ENCODE measurements at places on chromosomes 13 and 19.
A peak's percentile ranks its signal among the peaks of the same experiment; 100 is the strongest.

- DNase-seq, result no peak
Measured at GRCh38 chr13:34993470-34993869, 51.4 kb downstream of the NBEA start.

- peak; percentile 23 for DNase-seq
Measured at GRCh38 chr13:51444922-51445321, 7.9 kb downstream of the INTS6 start.

GRCh38 chr19:11639602-11640471, 42.6 kb downstream of the ZNF627 start:
- DNase-seq, result no peak

DNA sequence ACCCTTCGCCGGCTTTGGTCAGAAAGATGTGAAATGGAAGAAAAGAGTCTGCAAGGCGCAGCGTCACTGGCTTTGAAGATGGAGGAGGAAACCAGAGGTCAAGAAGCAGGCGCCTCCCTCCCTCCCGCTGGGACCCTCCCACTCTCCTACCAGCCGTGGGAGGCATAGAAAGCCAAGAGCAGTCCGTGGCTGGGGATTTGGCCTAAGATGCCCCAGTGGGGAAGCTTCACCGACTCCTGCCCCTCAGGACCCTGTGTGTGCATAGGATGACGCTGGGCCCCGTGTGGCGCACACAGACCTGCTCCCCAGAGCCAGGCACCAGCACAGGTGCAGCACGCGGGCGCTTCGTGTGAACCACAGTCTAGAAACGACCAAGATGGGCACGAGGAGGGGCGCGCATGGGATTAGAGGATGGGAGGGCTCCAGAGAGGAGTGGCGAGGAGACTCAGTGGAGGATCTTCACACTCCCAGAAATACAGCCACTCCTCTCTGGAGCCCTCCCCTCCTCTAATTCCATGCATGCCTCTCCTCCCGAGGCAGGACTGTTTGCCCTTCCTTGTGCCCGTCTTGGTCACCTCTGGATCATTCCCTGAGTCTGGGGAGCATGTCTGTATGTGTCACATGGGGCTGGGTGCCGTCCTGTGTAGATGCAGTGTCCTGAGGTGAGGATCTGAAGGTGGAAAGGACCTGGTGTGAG, 194.3 kb downstream of the TEX29 start:
- no peak for DNase-seq

DNA sequence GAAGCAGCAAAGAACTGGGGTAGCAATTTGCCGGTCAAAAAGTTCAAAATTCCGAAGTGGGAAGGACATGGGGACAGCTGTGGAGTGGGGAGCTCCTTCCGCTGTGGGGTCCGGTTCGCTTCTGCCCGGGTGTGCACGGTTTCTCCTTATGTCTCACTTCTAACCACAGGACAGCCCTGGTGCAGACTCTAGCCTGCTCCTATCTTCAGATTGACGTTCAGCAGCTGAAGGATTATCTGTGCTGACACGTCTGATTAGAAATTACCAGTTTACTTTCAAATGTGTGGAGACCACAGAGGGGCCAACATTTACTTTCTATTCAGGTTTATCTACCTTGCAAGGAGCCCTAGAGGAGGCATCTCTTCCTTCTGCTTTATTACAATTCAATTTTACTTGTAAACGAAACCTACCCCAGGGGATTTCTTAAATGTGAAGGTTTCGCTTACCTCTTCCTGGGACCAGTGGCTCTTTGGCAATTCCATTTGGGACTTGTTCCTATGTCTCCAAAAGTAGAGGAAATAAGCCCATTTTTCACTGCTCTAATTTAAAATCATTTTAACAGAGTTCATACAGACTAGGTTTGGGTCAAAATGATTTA, 27.3 kb downstream of the LHFPL6 start:
- DNase-seq, result no peak

GRCh38 chr19:12666265-12667048, at the start of the genes MAN2B1 and WDR83:
MAN2B1 (minus strand) TSS chr19:12666742; CDS start chr19:12666701, 41 bp downstream.
WDR83 (plus strand) TSS chr19:12666807; CDS start chr19:12669791, 2,984 bp downstream.
- DNase-seq, result no peak

DNA sequence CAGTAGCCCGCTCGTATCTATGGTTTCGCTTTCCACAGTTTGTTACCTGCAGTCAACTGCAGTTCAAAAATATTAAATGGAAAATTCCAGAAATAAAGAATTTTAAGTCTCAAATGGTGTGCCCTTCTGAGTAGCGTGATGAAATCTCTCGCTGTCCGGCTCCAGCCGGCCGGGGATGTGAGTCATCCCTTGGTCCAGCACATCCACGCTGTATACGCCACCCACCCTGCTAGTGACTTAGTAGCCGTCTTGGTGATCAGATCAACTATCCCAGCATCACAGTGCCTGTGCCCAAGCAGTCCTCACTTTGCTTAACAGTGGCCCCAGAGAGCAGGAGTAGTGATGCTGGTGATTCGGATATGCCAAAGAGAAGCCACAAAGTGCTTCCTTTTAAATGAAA, 40.0 kb downstream of the ZNF331 start:
- DNase-seq, result no peak

DNA sequence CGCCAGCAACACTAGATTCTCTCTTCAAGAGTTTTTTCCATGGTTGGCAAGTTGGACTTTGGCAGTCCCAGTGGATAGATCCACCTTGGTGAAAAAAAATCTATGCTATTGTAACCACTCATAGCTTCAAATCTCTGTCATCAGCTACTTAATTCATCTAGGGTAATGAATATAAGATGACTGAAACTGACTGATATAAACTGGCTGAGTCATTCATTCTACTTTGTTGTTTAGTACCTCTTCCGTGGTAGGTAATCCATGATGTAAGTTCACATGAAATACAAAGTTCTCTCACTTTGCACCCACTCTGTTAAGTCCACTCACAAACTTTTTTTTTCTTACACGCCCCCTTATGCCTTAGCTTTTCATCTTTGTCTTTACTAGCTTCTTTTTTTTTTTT, 1381.5 kb downstream of the SLITRK5 start:
- DNase-seq, result no peak

DNA sequence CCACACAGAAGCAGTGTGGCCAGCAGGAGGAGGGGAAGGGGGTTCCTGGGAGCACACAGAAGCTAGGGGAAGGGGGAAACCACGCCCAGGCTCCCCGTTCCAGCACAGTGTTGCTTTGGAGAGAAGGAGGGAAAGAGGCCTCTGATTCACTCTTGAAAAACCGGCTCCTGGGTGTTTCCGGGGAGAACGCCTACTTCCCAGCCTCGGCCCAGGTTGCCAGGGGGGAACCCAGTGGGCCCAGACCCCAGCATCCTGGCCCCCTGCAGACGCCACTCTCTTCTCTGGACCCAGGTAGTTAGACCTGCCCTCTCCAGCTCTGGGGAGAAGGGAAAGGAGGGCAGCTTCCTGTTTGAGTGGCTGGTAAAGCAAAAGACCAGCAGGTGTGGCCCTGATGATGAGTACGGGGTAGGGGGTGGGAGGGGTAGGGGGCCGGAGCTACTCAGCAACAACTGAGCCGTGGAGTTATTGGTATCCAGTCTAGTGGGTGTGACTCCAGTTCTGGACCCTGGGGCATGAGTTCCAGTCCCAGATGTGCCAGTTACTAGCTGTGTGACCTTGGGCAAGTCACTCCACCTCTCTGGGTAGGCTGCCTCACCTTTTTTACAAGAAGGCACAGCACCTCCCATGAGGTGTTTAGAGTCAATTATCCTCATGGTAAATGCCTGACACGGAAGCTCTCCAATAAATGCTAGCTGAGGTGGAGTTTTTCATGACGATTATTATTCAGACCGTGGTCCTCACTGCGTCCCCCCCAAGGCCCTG, 836 bp downstream of the GIPC1 start:
- DNase-seq, result no peak

DNA sequence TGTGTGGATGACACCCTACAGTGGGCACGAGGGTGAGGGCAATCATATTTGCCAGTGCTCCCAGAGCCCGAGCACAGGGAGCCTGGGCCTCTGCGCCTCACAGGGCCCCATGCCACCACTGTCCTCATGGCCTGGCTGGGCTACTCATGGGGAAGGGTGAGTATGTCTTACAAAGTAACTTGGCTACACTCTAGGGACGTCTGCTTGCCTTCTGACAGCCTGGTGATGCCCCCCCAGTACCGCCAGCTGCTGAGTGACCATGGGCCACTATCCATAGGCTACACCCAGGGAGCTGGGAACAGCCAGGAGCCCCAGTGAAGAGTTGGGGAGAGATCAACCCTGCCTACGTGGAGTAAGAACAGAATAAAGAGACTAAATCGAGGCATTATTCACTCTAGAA, 78.8 kb downstream of the SERP2 start:
- no peak for DNase-seq

DNA sequence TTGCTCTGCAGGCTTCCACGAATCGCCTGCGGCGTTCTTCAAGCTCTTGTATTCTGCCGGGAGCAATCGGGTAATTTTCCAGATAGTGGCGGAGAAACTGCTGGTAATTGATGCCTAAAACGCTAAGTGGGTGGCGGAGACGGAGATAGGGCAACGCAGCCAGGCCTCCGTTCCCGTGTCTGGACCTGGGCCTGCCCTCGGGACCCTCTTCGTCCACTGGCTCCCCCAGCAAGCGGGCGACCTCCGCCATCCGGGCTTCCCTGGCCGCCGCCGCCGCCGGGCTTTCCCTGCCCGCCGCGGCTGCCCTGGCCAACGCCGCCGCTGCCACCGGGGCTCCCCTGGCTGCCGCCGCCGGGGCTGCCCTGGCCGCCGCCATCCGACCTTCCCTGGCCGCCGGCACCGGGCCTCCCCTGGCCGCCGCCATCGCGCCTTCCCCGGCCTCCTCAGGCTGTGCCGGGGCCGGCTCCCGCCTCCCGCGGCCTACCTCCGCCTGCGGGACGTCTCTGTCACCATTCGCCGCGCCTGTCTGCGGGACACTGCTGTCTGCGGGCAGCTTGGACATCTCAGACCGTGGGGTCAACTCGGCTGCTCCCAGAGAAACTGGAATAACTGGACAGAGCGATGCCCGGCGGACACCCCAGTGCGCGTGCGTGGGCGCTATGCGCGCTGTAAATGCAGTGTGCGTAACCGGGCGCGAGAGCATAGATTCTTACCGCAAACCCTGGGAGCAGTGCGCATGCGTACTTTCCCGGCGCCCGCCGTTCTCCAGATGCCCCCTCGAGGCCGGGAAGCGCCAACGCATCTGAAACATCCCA, at the start of gene EID2:
Gene EID2 (minus strand): TSS at position 644 of the 815 bp plus-strand sequence. CDS start 82 bp downstream, at position 562.
- DNase-seq, result peak; percentile 49

DNA sequence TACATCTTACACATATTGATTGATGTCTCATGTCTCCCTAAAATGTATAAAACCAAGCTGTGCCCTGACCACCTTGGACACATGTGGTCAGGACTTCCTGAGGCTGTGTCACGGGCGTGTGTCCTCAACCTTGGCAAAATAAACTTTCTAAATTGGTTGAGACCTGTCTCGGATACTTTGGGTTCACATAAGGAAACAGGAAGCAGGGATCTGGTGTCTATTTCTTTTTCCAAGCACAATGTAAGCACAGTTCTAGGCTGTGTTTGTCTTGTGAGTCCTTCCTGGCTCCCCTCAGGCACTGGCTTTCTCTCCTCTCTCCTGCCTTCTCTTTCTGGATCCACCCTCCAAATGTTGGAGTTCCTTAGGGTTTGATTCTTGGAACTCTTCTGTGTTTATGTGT, 27.6 kb upstream of the TPT1 start:
- no peak for DNase-seq

DNA sequence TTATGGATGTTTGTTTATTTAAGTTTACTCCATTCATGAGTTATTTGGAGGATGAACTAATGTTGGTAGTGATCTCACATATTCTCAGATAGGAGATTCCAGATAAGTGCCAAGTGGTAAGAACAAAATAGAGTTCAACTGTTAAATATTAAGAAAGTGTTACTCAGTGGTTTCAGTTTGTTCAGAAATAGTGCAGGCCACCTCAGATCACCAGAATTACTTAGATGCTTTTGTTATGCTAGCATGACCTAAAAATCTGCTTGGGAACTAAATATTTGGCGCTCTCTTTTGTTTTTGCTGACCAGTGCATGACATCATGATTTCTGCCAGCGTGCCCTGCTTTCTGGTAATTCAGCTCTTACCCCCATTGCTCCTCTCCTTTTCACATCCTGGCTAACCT, 15.6 kb downstream of the CLDN10 start:
- DNase-seq, result no peak

- no peak for DNase-seq
Measured at GRCh38 chr13:109412283-109412901, 374.0 kb downstream of the IRS2 start.

GRCh38 chr13:30114571-30115256, 192.6 kb downstream of the KATNAL1 start:
- DNase-seq, result no peak

DNA sequence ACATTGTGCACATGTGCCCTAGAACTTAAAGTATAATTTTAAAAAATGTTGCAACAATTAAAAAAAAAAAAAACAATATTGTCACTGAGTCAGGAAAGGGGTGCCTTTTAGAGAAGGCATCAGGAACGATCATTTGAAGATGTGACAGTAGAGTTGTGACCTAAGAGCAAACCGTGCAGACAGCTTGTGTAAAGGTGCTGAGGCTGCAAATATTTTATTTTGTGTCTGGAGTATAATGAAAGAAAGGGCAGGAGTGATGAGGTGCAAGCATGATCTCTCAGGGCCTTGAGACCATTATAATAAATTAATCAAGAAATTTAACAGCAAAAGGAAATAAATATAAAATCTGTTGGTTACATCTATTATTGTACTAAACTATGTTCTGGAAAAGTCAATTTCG, 1219.7 kb downstream of the OLFM4 start:
- no peak for DNase-seq

GRCh38 chr13:77323858-77324257, 3.0 kb downstream of the MYCBP2 start:
- DNase-seq, result no peak

- no peak for DNase-seq
Measured at GRCh38 chr19:48866692-48867091, 1.7 kb downstream of the PLEKHA4 start.

DNA sequence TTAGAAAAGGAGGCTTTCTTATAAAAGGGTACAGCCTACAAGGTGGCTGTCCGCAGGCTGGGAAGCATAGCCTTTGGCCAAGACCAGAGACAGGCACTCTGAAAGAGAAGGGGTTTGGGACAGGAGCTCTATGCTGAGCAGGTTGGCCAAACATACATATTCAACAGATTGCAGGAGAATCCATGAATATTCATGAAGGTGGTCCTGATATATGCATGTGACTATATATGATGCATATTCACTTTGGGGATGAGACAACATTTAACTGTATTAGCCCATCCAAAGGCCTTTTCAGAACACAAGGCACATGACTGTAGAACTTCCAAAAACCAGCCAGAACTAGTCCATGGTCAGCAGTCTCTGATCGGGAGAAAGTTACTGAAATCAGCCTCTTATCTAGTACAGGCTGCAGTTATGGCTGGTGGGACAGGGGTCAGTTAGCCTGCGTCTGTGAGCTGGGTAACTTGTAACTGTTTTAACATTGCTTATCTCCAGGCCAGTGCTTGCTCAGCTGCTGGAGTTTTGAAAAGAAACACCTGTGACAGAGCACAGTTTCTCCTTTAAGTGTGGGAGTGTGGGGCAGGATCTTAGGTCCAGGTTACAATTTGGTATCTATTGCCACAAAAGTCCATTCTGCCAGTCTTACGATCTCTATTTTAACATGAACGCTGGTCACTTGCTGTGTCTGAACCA, 924.2 kb downstream of the UQCRFS1 start:
- DNase-seq, result no peak

- no peak for DNase-seq
Measured at GRCh38 chr13:70457474-70457873, 349.2 kb upstream of the KLHL1 start.

GRCh38 chr19:12526542-12526941, 24.7 kb downstream of the ZNF564 start:
- no peak for DNase-seq
